ENCODE measurements at places on chromosomes 12 and 14. TPM values are rescaled to one million over a fixed set of nuclear protein-coding genes. Genes with fewer than 3 reads are reported as not detected.

- DNase-seq = no peak
Observed at GRCh38 chr12:72444566-72444965, 172.4 kb downstream of the TRHDE start.

DNA sequence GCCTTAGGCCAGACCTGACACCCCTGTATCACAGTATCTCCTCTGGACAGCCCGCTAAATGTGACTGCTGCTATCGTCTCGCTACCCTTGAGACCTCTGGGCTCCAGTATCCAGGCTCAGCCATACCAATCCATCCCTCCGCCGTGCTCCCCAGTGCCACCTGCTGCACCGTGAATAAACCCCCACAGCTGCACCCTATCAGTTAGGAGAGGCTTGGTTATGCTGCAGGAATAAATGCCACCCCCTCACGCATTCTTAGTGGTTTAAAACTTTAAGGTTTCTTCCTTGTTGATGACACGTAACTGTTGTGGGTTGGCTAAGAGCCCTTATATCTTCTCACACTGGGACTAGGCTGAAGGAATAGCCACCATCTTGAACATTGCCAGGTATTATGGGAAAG is 12.1 kb downstream of the CCDC63 start:
- no peak for DNase-seq

- no peak for DNase-seq
Observed at GRCh38 chr12:124369827-124370378, 75.0 kb downstream of the RFLNA start.

DNA sequence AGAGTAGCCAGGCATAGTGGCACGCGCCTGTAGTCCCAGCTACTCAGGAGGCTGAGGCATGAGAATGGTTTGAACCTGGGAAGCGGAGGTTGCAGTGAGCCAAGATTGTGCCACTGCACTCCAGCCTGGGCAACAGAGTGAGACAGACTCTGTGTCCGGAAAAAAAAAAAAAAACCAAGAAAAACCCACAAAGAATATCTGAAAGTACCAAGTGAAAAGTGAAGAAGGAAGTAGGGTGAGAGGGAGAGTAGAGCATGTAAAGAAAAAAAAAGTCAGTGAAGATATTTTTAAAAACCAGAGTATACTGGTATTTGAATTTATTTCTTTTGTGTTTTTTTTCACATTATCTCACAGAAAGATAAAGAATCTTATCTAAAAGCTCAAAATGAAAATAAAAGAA is 43.3 kb upstream of the ISM2 start:
- no peak for DNase-seq

DNA sequence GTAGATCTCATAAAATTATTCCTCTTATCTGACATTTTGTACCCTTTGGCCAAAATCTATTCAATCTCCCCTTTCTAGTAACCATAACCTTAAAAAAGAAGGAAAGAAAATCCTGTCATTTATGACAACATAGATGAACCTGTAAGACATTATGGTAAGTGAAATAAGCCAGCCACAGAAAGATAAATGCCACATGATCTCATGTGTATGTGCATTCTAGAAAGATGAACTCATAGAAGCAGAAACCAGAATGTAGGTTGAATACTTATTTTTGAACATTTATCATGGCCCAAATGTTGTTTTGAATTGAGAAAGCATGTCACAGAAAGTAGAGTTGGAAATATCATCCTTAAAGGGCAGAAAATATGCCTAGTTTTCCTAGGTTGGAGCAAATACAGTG is 1053.6 kb downstream of the SLC6A15 start:
- no peak for DNase-seq

DNA sequence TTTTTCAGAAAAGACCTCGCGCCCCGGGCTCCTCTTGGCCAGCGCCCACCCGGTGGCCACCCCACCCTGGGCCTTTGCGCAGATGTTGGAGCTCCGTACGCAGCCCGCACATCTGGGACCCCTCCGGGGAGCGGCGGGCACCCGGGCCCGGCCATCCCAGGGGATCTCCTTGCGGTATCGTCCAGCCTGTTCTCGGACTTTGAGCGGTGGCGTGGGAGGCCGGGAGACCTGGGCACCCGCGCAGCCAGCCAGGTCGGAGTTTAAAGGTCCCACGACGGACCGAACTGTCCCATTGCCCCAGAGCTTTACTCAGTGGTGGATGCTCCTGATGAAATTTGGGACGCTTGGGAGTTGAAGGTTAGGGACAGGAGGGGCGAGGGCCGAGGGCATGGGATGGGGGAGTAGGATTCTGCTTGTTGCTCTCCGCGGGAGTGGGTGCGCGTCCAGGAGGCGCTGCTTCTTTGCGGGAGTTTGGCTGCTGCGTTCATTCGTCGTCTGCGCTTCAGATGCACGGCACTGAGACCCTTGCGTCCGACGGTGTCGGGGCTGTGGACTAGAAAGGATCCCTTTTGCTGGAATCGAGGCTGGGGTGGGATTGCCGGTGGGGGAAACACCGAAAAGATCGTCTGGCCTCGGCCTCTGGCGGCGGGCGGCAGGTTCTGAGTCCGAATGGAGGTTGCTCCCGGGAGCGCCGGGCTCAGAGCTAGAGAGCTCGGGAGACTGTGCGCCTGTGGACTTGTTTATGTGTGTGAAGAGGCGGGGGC is 1.4 kb downstream of the NTF3 start:
- DNase-seq = no peak

DNA sequence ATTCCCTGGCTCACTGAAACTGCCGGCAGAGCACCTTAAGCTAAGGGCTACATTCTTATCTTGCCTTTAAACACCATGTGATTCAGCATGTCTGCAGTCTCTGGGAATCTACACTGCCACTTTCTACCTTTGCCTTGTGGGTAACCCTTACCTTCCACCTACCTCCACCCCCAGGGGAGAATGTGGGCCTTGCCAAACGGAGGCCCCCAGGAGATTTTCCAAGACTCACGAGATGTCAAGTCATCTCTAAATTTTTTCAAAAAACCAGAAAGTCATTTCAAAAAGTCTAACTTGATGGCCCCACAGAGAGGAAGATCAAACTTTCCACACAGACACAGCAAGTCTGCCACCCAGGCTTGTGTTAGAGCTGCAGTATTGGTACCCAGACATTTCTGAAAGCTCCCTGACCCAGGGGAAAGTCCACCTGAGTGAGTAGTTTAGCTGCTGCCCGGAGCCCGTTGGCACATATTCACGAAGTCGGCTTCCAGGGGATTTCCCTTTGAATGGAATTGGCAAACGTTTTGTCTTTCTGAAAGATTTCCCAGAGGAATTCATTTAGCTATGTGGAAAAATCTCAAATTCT is 4.7 kb upstream of the PSMA6 start:
- DNase-seq = no peak

GRCh38 chr14:65095633-65096205 is 6.6 kb downstream of the MAX start:
- peak; percentile 76 for DNase-seq

DNA sequence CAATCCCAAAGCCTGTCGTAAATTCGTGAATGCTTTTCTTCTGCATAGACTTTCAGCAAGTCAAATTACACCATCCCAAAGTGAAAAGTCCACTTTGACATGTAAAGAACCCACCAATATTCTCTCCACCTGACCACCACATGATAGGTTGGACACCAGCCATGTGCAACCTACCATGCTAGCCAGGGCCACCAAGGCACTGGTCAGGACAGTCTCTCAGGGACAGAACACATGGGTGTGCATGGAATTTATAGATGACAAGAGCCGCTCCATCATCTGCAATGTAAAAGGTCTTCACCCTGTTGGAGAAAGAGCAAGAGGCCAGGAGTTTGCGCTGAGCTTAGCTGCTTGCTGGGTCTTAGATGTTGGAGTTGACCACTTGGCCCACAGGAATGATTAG is 5.4 kb upstream of the KRT76 start:
- DNase-seq = no peak

DNA sequence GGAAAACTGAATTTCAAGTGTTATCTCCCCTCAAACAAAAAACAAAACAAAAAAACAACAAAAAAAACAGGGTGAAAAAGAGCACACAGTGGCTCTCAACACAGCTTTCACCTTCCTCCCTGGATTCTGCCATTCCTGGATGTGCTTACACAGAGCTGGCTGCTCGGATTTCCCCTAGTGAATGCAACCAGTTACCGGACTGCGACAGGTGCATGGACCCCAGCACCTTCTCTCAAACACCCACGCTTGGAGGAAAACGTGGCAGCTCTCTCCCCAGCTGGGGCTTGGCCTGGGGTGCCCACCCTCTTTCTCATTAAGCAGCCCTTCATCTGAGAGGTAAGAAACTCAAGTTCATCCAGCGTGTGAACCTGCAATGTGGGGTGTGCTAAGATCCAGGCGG is 33.5 kb upstream of the DICER1 start:
- no peak for DNase-seq

- DNase-seq = no peak
Observed at GRCh38 chr12:46926526-46926925, 100.7 kb upstream of the SLC38A4 start.

DNA sequence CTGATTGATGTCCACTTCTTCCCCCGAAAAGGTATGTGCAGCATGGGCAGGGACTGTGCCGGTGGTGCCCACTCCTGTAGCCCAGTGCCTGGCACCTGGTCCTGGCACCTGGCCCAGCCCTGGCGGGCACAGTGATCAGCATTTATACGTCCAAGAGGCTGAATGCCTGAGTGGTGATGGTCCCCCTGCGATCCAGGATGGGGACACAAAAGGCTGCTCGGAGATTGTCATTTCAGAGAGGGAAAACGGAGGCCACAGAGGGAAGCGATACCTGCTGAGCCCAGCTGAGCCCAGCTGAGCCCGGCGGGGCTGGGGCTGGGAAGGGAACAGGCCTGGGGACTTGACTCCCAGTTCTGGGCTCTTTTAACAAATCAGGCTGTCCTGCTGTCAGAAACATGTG is 55.8 kb downstream of the PRIMA1 start:
- DNase-seq = no peak

DNA sequence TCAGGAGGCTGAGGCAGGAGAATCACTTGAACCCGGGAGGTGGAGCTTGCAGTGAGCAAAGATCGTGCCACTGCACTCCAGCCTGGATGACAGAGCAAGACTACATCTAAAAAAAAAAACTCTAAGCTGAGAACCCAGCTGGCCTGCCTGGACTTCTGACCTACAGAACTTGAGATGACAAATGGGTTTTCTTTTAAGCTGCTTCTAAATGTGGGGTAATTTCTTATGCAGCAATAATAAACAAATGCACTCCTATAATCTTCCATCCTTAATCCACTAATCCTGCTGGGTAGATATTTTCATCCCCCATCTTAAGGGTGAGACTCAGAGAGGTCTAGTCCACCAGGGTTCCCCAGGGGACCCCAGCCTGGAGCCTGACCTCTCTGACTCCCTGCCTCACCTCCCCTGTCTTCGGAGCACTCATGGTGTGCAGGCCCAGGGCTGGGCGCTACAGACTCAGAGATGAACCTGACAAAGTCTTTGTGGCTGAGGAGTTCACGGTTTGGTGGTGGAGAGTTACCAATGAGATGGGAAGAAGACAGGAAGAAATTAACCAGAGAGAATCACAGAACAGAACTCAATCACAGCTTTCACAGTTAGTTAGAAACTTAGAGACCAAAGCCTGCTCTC is 39.7 kb upstream of the BDKRB2 start:
- DNase-seq = no peak

DNA sequence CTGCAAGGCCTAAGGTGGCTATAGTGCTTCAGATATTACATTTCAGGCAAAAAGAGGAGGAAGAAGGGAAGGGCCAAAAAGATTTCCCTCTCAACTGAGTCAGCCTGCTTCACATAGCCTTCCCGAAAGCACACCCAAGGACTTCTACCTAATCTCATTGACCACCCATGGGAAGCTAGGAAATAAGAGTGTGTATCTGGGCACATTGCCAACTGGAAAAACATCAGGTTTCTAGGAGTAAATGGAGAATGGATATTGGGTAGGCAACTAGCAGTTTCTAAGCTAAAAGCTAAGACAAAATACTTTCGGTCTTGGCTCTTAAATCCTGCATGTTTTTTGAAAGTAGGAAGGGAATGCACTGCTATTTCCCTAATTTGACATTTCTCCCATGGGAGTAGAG is 221.7 kb upstream of the GRIP1 start:
- no peak for DNase-seq

DNA sequence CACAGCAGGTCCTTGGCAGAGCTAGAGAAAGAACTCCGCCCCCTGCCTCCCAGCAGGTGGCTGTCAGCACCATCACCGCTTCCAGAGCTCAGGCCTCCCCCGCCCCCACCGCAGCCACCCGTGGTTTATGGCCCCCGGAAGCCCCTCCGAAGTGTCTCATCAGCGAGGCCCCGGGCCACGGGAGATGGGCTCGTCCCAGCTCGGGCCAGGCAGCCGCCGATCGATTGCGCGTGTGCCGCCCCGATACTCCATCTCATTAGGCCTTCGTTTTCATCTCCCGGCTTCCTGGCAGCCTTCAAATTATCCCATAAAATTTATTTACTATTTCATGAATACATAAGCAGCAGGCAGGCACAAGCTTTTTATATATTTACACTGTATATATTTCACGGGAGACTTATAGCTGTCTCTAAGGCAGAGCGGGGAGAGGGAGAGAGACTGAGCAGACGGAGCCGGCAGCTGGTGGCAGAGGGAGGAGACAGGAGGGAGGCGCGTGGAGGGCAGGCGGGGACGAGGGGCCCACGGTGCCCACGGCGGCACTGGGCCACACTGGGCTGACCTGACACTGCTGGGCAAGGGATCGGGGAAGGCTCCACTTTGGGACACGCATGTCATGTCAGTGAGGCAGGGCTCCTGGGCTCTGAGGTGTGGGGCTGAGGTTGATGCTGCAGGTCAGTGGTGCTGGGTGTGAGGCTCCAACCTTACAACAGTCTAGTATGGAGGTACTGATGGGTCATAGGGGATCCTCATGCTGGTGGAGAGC is 241.2 kb downstream of the RBM19 start:
- no peak for DNase-seq

DNA sequence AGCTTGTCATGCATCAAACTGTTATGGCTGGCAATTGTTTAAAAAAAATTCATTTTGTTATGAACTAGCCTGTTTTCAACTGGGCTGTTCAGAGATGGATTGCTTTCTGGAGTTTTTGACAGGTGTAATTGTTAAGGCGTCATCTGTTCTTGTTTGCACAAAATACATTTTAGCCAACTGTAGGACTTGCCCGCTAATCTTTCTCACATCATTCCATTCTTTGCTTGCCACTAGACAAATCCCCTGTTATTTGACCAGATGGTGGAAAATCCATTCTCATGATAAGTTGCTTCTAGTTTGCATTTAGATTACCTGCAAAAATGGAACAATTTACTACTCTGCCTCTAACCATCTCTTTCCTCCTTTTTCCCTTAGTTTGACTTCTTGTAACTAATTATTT is 114.3 kb downstream of the NPAS3 start:
- no peak for DNase-seq

- no peak for DNase-seq
Observed at GRCh38 chr12:2495417-2496112, 299.2 kb upstream of the FKBP4 start.

The SMIM41 gene
- not detected for total RNA-seq

The CLEC9A gene
- total RNA-seq = not detected

The BCL11B gene
- 0.18 TPM for total RNA-seq

The MIP gene
- total RNA-seq = not detected

The PIWIL1 gene
- total RNA-seq = not detected

The SIX6 gene
- 0.61 TPM for total RNA-seq

The KLRB1 gene
- not detected for total RNA-seq

The RDH16 gene
- total RNA-seq = 0.56 TPM

The KLHDC2 gene
- total RNA-seq = 96.5 TPM

The KLRC3 gene
- not detected for total RNA-seq

Measured in gastrocnemius medialis (tissue), 4 donors.